ENCODE measurements at places on chromosomes 5 and 9.

DNA sequence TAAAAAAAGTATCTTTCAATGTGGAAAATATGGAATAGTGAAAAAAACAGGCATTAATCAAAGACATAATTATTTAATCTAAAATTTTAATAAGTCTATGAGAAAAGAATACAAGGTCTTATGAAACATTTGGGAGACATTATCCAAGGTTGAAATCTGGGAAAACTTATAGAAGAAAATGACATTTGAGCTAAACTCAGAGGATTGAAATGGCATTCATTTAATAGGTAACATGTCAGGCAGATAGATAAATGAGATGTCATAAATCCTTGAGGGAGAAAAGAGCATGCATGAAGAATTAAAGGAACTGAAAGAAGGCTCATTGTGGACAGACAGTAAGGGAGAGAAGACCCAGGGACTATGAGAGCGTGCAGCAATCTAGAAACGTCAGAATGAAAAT, 284.4 kb downstream of the PRR16 start:
- no peak for DNase-seq

- no peak for DNase-seq
These were observed 124.8 kb upstream of the PTCH1 start for GRCh38 chr9:95641586-95641985.

DNA sequence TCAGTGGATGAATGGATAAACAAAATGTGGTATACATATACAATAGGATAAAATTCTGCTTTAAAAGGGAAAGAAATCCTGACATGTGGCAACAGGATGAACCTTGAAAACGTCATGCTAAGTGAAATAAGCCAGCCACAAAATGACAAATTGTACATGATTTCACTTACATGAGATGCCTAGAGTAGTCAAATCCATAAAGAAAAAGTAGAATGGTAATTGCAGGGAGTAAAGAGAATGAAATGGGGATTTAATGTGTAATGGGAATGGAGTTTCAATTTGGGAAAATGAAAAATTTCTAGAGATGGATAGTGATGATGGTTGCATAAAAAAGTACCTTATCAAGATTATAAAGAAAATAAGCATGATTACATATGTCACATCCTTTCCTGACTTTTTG, 1489.2 kb upstream of the C9orf72 start:
- DNase-seq: no peak

GRCh38 chr5:126641387-126641786, 40.6 kb downstream of the PHAX start:
- DNase-seq: no peak

DNA sequence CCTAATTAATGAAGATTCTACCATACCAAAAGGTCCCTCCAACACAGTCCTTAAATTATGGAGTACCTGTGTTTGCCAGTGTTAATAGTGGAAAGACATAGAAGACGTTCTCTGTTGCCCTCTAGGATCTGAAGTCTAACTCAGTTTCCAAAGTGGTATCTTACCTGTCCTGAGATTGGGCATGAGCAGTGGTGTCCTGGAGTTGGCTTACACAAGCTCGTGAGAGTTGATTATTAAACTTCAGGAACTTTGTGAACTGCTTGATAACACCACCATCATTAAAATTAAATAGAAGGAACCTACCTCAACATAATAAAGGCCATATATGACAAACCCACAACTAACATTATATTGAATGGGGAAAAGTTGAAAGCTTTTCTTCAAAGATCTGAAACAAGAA, 60.9 kb upstream of the SMARCA2 start:
- no peak for DNase-seq

DNA sequence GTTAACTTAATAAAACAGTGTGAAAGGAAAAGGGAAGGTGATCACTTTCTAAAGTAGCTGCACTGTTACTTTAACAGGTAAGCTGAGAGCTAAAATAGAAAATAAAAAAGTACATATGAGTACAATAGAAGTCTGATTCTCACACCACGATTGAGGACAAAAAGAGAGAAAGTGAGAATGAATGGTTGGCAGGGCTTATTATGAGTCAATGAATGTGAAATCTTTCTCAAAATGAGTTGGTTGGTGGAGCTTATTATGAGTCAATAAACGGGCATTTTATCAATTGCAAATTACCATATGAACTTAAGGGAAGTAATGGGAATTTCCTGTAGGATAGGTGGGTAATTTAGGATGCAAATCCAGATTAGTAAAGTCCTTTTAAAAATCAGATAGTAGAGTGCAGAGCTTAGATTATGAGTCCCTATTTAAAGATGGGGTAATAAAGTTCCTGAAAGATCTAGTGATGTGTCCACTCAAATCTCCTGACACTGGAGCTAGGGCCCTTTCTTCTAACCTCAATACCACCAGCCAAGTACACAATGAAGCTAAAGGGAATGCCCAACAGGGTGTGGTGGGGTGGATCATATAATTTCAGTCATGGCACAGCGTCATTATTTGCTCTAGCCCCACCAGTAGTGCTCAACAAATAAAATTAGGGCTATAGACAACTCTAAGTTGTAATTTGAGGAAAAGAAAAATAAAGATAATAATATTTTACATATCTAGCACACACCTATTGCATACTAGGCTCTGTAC, 21.1 kb upstream of the TLR4 start:
- no peak for DNase-seq

GRCh38 chr5:72138943-72139521, 31.8 kb downstream of the MAP1B start:
- DNase-seq: peak; percentile 58

DNA sequence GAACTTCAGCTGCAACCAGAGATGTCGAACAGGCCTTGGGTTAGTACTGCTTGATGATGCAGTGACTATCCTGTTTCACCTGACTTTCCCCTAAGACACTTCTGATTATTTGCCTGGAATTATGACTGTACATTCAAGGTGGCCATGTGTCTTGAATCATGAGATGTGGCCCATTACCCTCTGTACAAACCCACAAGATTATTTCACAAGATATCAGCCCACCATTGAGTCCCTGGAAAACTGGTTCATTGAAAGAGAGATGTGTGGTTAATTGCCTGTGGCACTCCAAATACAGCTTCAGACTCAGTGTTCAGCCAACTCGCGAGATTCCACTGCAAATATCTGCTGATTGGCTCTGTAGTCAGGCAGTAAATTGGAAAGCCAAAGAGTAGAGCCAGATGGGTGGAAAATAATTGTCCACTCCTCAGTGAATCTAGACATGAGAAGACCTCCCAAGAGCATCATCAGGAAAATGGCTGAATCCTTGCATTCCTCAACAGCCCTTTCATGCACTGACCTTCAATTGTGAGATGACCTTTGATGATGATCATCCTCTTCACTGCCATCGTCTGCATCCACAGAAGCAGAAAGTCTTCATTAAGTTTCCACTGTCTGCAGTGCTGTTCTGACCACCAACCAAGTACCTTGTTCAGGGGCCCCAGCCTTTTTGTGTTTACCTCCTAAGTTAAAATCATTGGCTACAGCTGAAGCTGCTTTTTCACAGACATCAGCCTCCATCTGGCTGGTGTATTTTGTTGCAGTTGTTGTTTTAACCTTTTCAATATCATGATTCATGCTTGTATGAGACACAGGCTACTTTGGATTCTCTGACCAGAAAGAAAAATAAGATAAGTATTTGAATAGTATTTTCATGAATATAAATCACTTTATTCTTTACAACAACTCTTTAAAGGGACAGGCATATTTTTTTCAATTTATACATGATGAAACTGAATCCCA, 75.2 kb downstream of the ESM1 start:
- DNase-seq: no peak

GRCh38 chr5:143957455-143957854, 145.5 kb downstream of the HMHB1 start:
- DNase-seq: no peak

- DNase-seq: no peak
These were observed 45.1 kb downstream of the SH3GL2 start for GRCh38 chr9:17623965-17624364.

DNA sequence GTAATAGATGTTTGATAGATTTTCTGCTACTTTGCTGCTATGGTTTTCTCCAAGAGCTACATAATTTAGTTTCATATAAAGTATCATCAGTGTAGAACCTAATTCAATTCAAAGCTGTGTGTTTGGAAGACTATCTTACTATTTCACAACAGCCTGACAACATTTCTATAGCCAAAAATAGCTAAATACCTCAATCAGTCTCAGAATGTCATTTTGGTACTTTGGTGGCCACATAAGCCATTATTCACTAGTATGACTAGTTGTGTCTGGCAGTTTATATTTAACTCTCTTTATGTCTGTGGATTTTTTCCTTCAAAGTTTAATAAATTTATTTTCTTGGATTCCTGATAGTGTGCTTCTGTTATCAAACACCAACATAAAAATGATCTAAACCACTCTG, 35.1 kb upstream of the CCDC152 start:
- DNase-seq: no peak

GRCh38 chr9:77589046-77589795, 58.9 kb downstream of the GNA14 start:
- DNase-seq: no peak
